ENCODE measurements at places on chromosomes 12 and 14. TPM values are rescaled to one million over a fixed set of nuclear protein-coding genes. Genes with fewer than 3 reads are reported as not detected.

GRCh38 chr12:8612629-8613028 lies at the start of gene AICDA:
Gene AICDA (minus strand): TSS chr12:8612859. CDS start chr12:8612767, 92 bp downstream.
- DNase-seq, result no peak
- no peaks in the 10 kb centered on the region for H3K36me3 ChIP-seq
- H3K4me3 ChIP-seq, result no peak within 1 kb of the TSS
- no peak within 1 kb of the TSS for H3K27ac ChIP-seq
- peaks cover 8% of the 10 kb centered on the region for H3K4me1 ChIP-seq

DNA sequence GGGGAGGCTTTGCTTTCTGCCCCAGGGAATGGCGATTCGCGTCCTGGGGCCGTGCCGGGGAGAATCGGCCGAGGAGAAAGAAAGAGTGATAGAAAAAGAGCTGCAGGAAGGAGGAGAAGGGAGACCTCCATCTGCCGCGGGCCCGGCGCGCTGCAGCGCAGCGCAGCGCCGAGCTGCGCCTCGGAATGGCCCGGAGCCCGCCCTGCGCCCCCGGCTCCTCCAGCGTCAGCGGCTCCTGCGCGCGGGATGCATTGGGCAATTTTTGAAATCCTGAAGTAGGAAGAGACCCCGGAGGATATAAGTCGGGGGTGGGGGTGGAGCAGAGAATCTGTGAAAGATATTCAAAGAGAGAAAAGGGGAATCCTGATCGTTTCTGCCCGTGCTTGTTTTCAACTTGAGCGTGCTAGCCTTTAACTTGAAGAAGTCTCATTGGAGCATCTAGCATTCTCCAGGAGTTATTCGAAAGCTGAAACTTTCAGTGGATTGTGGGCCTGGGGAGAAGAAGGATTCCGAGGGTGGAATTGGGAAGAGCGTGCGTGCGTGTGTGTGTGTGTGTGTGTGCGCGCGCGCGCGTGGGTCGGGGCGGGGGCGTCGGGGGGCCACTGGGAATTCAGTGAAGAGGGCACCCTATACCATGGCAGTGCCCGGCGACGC lies 441 bp downstream of the PDE3A start:
- H3K4me1 ChIP-seq, result peaks cover 10% of the 10 kb centered on the region
- H3K4me3 ChIP-seq, result peak overlapping the region; percentile 62
- H3K36me3 ChIP-seq, result no peaks in the 10 kb centered on the region
- H3K27me3 ChIP-seq, result peaks cover 24% of the 10 kb centered on the region
- no peak for DNase-seq

The TRPV4 gene
- 7.7 TPM for total RNA-seq

DNA sequence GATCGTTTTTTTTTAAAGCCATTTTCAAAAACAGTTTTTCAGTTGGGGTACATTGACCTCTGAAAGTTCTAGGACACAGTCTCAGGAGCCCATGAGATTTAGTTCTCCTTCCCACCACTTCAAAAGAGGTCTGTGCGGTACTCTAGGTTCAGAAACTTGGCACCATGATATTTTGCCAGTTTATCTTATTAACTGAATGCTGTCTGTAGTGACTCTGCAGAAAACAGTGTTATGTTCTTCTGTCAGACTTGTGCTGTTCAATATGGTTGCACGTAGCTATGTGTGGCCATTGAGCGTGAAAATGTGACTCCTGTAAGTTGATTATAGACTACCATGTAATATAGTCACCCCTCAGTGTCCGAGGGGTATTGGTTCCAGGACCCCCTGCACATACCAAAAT lies 35.9 kb downstream of the CRADD start:
- H3K4me3 ChIP-seq, result no peak overlapping the region
- no peak overlapping the region for H3K27ac ChIP-seq
- H3K36me3 ChIP-seq, result no peaks in the 10 kb centered on the region
- peaks cover 6% of the 10 kb centered on the region for H3K4me1 ChIP-seq

GRCh38 chr12:123164710-123165261 lies 13.9 kb upstream of the PITPNM2 start:
- no peaks in the 10 kb centered on the region for H3K27me3 ChIP-seq
- H3K36me3 ChIP-seq, result peaks cover 20% of the 10 kb centered on the region
- H3K4me1 ChIP-seq, result peaks cover 9% of the 10 kb centered on the region
- DNase-seq, result no peak

DNA sequence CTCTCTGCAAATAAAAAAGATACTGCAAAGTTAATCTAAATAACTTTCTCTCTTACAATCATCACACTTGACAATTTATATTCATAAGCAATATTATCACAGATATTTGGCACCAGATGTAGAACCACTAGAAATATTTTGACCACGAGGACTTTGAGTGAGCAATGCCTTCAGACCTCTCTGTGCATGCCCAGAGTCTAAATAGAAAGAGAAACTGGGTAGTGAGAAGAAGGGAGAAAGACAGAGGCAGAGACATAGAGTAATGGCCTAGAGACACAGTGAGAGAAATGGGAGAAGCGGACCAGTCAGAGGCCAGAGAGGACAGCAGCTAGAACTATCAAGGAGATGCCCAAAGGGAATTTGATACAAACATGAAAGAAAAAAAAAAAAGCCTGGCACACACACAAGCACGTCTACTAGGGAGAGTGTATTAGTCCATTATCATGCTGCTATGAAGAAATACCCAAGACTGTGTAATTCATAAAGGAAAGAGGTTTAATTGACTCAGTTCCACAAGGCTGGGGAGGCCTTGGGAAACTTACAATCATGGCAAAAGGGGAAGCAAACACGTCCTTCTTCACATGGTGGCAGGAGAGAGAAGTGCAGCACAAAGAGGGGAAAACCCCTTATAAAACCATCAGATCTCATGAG lies 41.1 kb downstream of the BMP4 start:
- H3K4me1 ChIP-seq, result no peaks in the 10 kb centered on the region
- no peak overlapping the region for H3K4me3 ChIP-seq
- H3K36me3 ChIP-seq, result no peaks in the 10 kb centered on the region
- no peaks in the 10 kb centered on the region for H3K27me3 ChIP-seq
- H3K27ac ChIP-seq, result no peak overlapping the region

DNA sequence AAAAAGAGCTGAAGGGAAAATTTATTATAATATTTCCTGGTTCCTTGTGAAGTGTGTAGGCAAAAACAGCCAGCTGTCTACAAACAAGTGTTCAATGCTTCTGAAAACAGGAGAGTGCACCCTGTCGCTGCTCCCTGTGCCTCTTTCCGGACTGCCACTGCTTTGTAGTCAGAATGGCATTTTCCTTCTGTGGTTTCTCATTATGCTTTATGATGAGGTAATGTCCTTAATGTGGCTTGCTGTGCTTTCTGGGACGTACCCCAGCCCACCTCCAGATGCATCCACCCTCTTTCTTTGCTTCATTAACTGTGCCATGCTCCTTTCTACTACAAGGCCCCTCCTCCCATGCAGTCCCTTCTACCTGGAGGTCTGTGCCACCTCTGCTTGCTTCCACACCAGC lies 148.1 kb downstream of the SYT1 start:
- H3K4me3 ChIP-seq, result no peak overlapping the region
- H3K36me3 ChIP-seq, result no peaks in the 10 kb centered on the region
- no peak overlapping the region for H3K27ac ChIP-seq

DNA sequence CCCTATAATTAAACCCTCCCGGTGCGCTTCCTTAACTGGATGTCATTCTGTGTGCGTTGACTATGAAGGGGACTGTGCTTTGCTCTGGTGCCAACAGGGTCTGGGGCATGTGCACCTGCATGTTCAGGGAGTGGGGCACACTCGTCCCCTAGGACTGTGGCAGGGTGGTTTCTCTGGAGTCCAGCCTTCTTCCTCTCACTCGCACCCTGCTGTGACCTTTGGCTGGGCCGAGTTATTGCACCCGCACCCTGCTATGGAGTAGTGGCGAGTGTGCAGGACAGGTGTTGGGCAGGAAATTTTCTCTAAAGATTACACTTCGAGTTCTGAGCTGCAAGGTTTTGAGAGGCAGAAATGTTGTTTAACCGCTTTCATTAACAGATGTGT lies 138.9 kb downstream of the PLXNC1 start:
- no peak for DNase-seq
- no peak overlapping the region for H3K4me3 ChIP-seq
- peaks cover 5% of the 10 kb centered on the region for H3K36me3 ChIP-seq
- H3K27me3 ChIP-seq, result no peaks in the 10 kb centered on the region

GRCh38 chr14:63964113-63964512 lies 111.3 kb downstream of the SYNE2 start:
- H3K27me3 ChIP-seq, result no peaks in the 10 kb centered on the region
- DNase-seq, result no peak
- H3K4me3 ChIP-seq, result no peak overlapping the region
- H3K36me3 ChIP-seq, result peaks cover 17% of the 10 kb centered on the region
- H3K27ac ChIP-seq, result no peak overlapping the region
- H3K4me1 ChIP-seq, result no peaks in the 10 kb centered on the region

DNA sequence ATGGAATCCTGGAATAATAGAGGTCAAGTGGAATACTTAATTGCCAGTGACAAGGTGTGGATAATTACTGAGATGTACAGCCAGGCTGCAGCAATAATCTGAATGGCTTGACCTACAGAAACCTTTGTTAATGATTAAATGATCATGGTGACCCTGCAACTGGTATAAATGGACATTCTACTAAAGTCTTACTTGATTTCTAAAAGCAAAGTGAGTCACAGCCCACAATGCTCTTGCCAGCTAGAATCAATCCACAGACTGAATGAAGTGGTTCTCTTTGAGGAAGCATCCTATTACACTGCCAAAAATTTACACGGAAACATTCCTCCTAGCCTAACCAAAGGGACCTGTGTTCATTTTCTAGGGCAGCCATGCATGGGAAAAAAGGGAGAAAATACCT lies 518.5 kb downstream of the SOX5 start:
- H3K36me3 ChIP-seq, result no peaks in the 10 kb centered on the region
- no peak overlapping the region for H3K27ac ChIP-seq
- no peak for DNase-seq
- H3K4me3 ChIP-seq, result no peak overlapping the region
- no peaks in the 10 kb centered on the region for H3K4me1 ChIP-seq
- no peaks in the 10 kb centered on the region for H3K27me3 ChIP-seq

The SUPT16H gene
- 49.9 TPM for total RNA-seq

- H3K36me3 ChIP-seq, result no peaks in the 10 kb centered on the region
- H3K27ac ChIP-seq, result no peak overlapping the region
- H3K27me3 ChIP-seq, result no peaks in the 10 kb centered on the region
- no peaks in the 10 kb centered on the region for H3K4me1 ChIP-seq
- H3K4me3 ChIP-seq, result no peak overlapping the region
Observed at GRCh38 chr14:75570797-75571196, 7.6 kb upstream of the FLVCR2 start.

The PRKD1 gene
- total RNA-seq, result 14.9 TPM

- H3K27me3 ChIP-seq, result no peaks in the 10 kb centered on the region
- no peak overlapping the region for H3K4me3 ChIP-seq
- no peaks in the 10 kb centered on the region for H3K36me3 ChIP-seq
- H3K4me1 ChIP-seq, result no peaks in the 10 kb centered on the region
- H3K27ac ChIP-seq, result no peak overlapping the region
Observed at GRCh38 chr14:29220566-29220965, 454.0 kb downstream of the FOXG1 start.

The LUM gene
- total RNA-seq, result 227 TPM

DNA sequence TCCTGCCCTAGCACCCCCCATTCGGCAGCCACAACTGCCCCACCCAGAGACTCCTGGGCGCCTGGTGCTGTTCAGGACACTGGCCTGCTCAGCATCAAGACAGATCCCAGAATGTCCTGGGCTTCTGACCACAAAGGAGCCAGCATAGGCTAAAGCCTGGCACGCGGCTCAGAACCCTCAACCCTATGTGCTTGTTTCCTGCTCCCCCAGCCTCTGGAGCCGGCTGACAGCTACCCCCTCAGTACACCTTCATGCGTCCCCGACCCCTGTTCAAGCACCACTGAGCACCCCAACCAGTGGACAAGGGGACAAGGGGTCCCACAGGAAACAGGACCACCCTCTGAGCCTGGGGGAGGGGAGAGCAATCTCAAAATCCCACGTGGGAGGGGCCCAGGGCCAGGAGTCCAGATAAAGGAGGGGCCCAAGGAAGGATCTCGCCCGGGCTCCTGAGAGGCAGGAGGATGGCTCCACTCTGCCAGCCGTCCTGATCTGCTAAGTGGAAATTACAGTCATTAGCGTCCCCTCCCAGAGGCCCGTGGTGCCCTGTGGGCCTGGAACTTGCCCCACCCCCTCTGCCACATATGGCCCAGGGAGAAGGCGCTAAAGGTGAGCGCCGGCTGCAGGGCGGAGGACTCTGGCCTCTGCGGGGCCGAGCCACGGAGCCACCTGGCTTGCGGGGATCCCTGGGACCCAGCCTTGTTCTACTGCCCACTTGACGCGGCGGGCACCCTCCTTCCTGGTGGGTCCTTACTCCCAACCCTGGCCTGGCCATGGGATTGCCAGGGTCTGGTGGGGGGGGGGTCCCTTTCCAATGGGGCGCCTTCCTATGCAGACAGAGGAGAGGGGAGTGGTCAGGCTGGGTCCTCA lies 27.2 kb upstream of the GPR132 start:
- peak overlapping the region; percentile 71 for H3K4me3 ChIP-seq
- peaks cover 10% of the 10 kb centered on the region for H3K27me3 ChIP-seq
- DNase-seq, result peak; percentile 58
- peaks cover 60% of the 10 kb centered on the region for H3K4me1 ChIP-seq
- H3K36me3 ChIP-seq, result no peaks in the 10 kb centered on the region

The PTCSC3 gene
- 1.5 TPM for total RNA-seq

- no peak overlapping the region for H3K4me3 ChIP-seq
- no peak overlapping the region for H3K27ac ChIP-seq
- no peak for DNase-seq
Observed at GRCh38 chr12:79174626-79175025, 310.1 kb downstream of the SYT1 start.

DNA sequence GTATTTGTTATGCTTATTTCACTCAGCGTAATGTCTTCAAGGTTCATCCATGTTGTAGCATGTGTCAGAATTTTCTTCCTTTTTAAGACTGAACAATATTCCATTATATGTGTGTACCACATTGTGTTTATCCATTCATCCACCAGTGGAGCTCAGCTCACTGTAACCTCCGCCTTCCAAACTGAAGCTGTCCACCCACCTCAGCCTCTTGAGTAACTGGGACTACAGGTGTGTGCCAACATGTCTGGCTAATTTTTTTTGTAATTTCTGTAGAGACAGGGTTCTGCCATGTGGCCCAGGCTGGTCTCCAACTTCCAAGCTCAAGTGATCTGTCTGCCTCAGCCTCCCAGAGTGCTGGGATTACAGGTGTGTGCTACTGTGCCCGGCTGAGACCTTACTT lies 21.1 kb downstream of the CCDC77 start:
- no peak overlapping the region for H3K27ac ChIP-seq
- peaks cover 30% of the 10 kb centered on the region for H3K36me3 ChIP-seq
- DNase-seq, result no peak
- H3K27me3 ChIP-seq, result no peaks in the 10 kb centered on the region
- H3K4me1 ChIP-seq, result no peaks in the 10 kb centered on the region

- no peak overlapping the region for H3K27ac ChIP-seq
- no peaks in the 10 kb centered on the region for H3K4me1 ChIP-seq
- H3K36me3 ChIP-seq, result peaks cover 73% of the 10 kb centered on the region
- H3K4me3 ChIP-seq, result no peak overlapping the region
- no peak for DNase-seq
Observed at GRCh38 chr14:71076462-71077092, 169.3 kb downstream of the PCNX1 start.

The SPIC gene
- not detected for total RNA-seq

- DNase-seq, result no peak
- H3K4me3 ChIP-seq, result no peak overlapping the region
- H3K27ac ChIP-seq, result no peak overlapping the region
Observed at GRCh38 chr12:30329281-30329680, 366.4 kb downstream of the IPO8 start.

The SOX5 gene
- total RNA-seq, result 14.0 TPM

Data from lower lobe of right lung (tissue), 2 donors.